ENCODE measurements at places on chromosomes 2 and 18.

- DNase-seq, result peak; percentile 29
Observed at GRCh38 chr2:213232649-213233437, 51.4 kb upstream of the SPAG16 start.

GRCh38 chr18:2134364-2134763 is 436.9 kb downstream of the METTL4 start:
- DNase-seq, result no peak

- no peak for DNase-seq
Observed at GRCh38 chr18:13422541-13423147, 204.1 kb downstream of the LDLRAD4 start.

DNA sequence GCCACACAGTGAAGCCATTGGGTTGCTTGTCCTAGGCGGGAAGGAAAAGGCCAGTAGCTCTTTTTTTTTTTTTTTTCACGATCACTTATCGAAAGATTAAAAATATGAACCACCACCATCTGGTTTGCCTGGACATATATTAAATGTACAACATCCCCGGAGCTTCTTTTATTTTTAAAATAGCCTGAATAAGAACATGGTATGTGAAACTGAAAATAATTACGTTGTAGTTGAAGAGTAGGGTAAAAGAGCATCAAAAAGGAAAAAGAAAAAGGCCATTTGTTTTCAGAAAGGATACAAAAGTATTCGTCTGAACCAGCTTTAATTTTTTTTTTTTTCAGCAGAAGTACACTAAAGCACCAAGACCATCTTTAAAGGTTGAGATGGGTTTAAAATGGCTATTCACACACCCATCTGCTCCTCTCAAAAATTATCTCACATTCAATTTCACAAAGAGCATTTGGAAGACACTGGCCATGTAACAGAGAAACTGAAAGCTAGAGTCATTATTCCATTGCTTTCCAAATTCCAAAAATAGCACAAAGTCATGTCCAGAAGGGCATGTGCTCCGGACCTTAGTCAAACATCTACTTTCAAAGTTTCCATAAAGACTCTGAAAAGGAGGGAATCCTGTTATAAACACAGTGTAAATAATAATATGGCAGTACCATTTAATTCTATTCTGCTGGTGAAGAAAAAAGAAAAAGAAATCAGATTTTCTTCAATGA is 82.9 kb downstream of the SCN3A start:
- no peak for DNase-seq

- no peak for DNase-seq
Observed at GRCh38 chr2:176260689-176261088, 8.6 kb upstream of the MTX2 start.

DNA sequence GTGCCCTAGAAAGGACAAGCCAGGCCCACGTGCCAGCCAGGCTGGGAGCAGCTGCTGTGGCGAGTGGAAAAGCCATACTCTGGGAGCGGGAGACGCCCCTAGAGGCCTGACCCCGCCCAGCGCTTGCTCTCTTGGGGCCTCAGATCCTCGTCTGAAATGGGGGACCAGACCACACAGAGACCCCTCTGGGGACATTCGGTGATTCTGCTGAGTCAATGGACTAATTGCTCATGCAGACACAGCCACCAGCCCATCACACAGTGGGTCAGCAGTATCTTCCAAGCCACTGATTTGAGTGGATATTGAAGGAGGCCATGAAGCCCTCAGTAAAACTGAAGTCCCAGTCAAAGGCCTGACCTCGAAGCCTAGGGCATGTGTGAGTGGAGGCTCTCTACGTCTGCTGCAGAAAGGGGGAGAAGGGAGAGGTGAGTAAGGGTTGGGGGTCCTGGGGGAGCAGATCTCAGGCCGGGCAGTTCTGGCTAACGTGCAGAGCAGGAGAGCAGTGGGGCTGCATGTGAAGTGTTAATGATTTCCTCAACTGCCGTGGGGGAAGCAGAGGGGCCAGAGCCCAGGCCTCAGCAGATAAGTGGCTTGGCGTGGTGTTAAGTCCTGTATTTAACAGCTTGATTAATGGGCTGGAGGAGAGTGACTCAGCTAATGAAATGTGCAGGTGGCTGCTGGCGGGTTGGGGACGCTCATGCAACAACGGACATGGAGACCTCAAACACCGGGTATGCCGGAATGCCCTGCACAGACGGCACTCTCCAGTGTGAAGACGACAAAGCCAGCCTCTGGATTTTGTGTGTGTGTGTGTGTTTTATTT is 104.4 kb upstream of the TWIST2 start:
- DNase-seq, result no peak

DNA sequence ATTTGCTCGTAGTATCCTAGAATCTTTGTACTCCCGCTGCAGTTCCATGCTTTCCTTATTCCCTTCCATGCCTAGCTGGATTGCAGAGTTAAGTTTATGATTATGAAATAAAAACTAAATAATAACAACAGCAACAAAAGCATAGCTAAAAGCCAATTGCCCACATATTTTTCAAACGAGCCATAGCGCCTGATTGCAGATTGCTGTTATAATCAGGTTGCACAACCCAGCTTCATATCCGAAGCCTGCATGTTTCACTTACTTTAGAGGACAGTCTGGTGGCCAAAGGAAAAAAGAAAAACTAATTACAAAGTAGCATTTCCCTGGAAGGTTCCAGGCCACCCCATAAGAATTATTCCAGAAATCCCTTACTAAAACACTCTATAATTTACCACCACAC is 31.9 kb upstream of the PNO1 start:
- DNase-seq, result no peak

- no peak for DNase-seq
Observed at GRCh38 chr2:80396276-80396675, 91.7 kb upstream of the LRRTM1 start.

- DNase-seq, result no peak
Observed at GRCh38 chr2:215898363-215898762, 115.0 kb downstream of the MREG start.

- DNase-seq, result no peak
Observed at GRCh38 chr2:203105996-203106395, 91.3 kb downstream of the NBEAL1 start.

- no peak for DNase-seq
Observed at GRCh38 chr18:34315591-34316352, 91.1 kb upstream of the NOL4 start.

GRCh38 chr2:134692499-134692898 is 26.3 kb downstream of the TMEM163 start:
- DNase-seq, result no peak

DNA sequence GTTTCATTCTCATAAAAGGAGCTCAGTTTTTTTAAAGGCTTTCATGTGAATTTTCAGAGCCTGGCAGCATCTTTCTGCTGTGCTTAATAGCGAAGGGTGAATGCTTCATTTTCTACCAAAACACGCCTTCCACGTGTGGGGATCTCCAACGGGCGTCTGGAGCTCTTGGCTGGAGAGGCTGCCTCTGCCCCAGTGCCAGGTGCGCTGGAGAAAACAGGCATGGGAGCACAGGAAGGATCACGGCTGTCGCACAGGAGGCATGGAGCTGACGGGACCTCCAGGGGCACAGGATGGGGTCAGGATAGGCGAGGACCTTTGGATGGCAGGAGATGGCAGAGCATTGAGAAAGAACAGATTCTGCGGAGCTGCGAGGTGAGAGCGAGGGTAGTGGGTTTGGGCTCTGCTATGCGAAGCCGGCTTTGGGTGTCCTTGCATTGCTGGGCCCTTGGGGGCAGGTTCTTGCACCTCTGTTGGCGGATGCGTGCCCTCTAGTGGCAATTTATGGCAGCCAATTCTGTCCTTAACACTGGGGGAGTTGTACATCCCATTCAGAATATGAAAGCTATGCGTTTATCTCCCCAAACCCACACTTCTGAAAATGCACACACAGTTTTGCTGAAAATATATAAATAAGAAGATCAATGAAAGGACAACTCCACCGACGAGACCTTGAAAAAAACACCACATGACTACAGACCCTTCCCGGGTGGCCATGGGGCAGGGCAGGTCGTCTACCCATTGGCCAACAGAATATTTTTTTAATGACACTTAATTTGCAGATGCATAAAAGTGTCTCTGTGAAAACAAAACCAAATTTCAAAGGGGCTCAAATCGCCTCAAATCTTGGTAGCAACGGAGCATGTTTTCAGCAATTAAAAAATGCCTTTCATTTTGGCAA is 90.4 kb upstream of the SLC35G4 start:
- DNase-seq, result no peak

DNA sequence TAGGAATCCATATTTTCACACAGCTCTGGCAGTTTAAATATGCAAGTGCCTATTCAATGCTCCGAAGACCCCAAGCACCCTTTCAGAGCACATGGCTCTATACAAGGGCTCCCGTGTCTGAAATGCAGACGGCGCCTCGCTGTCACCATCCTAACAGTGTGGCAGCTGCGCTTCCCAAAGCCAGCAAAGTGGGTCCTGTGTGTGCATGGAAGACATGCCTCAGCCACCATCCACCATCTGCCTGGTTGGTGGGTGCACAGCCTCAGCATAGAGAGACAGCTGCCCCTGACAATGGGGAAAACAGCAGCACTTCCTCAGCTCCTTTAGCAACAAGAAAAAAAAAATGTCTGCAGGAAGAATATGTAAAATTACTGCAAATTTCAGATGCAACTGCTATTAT is 218.1 kb downstream of the SP3 start:
- DNase-seq, result no peak

- DNase-seq, result no peak
Observed at GRCh38 chr2:9742601-9743000, 100.7 kb upstream of the TAF1B start.

DNA sequence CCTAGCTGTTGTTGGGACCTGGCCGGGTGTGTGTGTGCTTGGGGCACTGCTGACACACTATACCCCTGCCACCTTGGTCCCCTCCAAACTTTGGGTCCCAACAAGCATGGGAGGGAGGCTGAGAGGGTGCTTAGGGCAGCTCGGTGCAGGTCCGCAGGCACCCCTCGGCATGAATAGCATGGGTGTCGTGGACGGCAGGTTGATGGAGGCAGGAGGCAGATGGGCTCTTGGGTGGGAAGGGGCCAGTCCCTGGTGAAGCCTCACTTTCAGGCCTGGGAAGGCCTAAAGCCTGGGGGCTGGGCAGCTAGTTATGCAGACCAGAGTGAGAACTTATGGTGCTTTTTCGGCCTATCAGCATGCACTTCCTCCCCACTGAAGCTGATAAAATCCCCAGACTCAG is 164.2 kb downstream of the CDH19 start:
- no peak for DNase-seq

DNA sequence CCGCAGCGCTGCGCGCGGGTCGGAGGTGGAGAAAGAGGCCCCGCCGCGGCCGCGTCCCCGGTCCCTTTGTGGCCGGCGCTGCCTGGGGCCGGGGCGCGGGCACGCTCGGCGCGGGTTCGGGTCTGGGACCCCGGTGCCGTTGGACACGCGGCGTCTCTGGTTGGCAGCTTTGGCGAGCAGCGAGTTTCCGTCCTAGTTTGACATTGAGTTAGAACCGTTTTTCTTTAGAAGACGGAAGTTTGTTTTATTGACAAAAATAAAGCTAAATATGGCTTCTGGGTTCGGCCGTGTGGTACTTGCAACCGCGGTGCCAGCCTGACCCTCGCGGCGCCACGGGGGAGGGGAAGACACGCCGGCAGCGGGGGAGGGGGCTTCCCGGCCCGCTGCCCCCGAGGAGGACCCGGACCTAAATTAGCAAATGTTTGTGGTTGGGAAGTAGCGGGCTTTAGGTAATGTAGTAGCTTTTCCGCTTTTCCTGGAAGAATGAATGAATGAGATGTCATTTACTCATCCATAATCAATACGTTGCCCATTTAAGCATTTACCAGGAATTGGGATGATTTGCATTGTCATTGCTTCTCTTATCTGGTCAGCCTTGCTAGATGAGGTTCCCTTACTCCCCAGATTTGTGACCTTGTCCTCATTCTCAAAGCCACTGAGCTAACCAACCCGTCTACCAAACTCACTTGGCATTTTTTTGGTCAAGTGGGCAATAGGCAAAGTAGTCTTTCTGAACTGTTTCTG is 530 bp downstream of the GALNT1 start:
- DNase-seq, result no peak

GRCh38 chr2:101790416-101790815 is 92.9 kb downstream of the MAP4K4 start:
- DNase-seq, result no peak

- no peak for DNase-seq
Observed at GRCh38 chr2:182817558-182817957, 48.9 kb downstream of the FRZB start.

GRCh38 chr2:233353101-233353768 is 1.1 kb upstream of the DGKD start:
- no peak for DNase-seq

GRCh38 chr2:60938301-60938700 is 56.9 kb downstream of the REL start:
- no peak for DNase-seq

DNA sequence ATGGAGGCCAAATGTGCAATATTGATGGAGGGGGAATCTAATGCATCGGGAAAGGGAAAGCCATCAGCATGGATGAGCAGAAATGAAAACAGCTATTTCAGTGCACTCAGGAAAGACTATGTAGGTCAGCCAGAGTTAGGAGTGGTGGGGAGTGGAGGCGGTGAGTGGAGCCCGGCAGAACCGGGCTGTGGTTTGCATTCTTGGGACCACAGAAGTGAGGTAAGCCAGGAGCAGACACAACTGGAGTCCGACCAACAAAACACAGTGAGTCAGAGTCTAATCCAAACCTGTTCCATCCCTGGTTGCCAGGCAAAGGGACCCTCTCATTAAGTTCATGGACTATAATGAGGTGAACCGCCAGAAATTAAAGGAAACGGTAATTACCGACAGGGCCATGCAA is 61.1 kb upstream of the RAB12 start:
- DNase-seq, result no peak

DNA sequence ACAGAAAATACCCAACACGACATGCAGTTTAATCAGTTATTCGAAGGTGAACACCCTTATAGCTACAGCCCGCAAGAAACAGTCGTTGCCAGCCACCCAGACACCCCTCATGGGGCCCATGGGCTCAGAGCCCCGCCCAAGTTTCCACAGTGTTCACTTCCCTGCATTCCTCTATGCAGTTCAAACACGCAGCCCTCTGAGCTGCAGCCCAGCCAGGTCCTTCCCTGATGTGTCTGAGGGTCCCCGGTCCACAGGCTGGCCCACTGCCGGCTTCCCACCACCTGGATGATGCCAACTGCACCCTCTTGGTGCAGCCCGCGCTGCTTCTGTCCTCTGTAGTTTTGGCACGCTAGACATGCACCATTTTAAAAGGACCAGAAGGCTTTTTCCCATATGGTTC is 87.4 kb downstream of the ZNF516 start:
- DNase-seq, result no peak

DNA sequence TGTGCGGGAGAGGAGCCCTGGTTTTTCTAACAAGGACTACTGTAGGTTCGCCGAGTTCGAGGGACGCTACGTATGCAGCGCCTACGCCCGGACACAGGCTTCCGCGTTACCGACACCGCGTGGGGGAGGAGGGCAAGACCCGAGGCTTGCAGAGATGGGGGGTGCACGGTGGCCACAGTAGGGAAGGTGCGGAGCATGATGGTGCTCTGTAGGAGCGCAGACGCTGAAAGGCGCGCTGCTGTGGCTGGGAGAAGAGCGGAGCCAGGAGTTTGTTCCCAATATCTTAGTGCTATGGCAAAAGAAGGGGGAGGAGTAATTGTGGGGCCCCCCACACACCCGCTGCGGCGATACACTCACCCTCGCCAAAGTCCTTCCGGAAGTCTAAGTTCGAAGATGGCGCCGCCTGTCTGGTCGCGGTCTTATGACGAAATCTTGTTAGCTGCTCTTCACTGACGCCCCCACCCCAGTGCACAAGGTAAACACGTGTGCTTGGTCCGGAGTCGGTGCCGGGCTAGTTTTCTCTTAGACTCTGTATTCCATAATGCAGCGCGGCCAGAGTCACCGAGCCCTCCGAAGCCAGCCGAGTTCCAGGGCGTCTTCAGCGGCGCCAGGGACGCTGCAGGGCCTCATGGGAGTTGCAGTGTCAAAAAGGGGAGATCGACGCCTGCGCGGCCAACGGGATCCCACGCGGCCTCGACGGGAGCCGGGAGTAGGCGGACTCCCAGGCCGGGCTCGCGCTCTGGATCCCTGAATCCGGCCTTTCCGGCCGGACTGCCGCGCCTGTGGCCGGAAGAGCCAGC is at the start of gene GTF3C2:
GTF3C2 (minus strand) TSS at position 383 of the 800 bp plus-strand sequence. CDS start 13,210 bp downstream, outside the sequence.
- DNase-seq, result peak; percentile 84

All from stimulated activated CD8-positive, alpha-beta memory T cell treated with anti-CD3 and anti-CD28 coated beads, Interleukin-12 subunit alpha, Interleukin-12 subunit beta, amount 100 ng/mL, for 1 hour (primary cell).